ENCODE measurements at places on chromosomes 2 and 18. TPM values are rescaled to one million over a fixed set of nuclear protein-coding genes. Genes with fewer than 3 reads are reported as not detected.

DNA sequence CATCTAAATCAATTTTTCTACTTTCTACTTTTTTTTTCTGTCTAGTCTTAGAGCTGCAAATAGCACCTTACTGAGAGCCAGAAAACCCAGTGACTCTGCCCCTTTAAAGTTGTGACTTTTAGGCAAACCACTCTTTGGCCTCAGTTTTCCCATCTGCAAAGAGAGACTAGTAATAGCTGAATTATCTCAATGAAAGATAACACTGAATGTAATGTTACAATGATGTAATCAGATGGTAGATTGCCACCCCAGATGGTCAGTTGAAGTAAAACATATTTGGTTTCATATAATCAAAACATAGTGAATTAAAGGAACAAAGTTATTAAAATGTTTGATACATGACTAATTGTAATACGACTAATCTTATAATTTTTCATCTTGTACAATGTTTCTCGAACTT lies 5.0 kb upstream of the APCDD1 start:
- no peak for DNase-seq

DNA sequence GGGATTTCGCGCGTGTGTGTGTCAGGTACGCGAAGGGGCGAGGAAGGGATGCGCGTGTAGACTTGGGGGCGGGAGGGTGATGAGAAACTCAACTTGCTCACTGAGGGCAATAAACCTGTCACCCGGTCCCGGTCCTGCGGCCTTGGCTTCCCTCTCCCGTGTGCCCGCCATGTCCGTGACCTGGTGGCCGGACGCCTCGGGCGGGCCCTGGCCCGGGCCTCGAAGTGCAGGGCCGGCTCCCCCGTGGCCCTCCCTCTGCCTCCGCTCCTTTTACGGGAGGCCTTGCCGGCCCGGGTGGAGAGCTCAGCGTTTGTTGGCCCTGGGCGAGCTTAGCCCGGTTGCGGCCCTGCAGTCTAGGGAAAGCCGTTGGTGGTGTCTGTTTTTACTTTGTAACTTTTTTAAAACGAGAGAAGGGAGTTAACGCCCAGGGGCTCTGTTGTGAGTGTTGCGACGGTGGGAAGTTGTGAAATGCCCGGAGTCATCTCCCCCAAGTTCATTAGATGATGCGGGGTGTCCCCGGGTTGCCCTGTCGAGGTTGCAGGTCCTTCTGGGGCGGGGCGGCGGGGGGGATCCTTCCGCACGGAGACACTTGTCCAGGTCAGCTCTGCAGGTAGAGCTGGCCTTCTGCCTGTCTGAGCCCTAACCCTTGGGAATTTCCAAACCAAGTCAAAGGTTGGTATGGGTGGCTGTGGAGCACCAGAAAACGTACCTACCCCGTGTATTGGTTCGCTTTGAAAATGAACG lies 883 bp downstream of the SMCHD1 start:
- peak; percentile 81 for DNase-seq

DNA sequence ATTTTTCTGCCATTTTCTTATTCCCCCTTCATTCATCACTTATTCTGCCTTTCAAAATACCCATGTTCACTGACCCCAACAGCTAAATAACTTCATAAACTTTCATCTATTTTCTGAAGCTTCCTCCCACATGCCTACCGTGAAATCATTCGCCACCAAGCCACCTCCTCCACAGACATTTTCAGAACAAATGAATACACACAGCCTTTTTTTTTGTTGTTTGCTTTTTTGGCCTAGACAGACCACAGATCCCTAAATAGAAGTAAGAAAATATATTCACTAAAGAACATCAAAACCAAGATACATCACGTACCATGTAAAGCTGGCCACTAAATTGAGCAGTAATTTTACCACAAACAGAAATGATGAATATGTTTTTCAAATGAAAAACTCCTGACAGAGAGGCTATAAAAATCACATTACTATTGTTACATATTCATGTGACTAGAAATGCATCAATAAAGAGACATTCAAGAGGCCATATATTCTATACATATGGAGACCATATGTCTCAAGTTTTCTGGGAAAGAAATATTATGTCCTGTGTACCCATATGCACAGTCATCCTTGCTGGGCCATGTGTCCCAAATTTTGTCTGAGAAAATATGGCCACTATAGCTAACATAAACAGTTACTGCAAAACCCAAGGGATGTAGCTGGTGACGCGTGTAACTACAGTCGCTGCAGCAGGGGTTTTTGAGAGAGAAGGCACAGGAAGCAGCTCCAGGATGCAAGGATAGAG lies 200.3 kb downstream of the FBXO15 start:
- no peak for DNase-seq

GRCh38 chr2:37786854-37787253 lies 115.4 kb upstream of the CDC42EP3 start:
- peak; percentile 28 for DNase-seq

GRCh38 chr2:190999949-191000665 lies 13.9 kb downstream of the STAT1 start:
- DNase-seq = no peak

GRCh38 chr2:147976102-147976501 lies 44.4 kb downstream of the ORC4 start:
- no peak for DNase-seq

- no peak for DNase-seq
These were observed 24.3 kb downstream of the NCKAP1 start for GRCh38 chr2:183014005-183014404.

DNA sequence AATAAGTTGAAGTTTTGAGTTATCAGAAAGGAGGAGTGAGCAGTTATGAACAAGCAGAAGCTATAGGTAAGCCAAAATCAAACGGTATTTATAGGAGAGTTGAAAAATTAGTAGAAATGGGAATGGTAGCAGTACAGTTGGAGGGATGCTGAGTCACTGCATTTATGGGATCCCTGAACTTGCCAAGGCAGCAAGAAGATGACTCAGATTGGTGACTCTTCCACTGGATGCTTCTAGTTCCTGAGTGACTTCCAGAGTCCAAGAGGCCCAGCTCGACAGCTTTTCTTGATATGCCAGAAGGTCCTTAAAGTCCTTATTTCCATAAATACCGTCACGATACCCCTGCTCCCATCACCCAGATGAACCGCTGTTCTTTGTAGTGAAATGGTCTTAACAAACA lies 31.1 kb upstream of the ACTR3 start:
- DNase-seq = no peak

DNA sequence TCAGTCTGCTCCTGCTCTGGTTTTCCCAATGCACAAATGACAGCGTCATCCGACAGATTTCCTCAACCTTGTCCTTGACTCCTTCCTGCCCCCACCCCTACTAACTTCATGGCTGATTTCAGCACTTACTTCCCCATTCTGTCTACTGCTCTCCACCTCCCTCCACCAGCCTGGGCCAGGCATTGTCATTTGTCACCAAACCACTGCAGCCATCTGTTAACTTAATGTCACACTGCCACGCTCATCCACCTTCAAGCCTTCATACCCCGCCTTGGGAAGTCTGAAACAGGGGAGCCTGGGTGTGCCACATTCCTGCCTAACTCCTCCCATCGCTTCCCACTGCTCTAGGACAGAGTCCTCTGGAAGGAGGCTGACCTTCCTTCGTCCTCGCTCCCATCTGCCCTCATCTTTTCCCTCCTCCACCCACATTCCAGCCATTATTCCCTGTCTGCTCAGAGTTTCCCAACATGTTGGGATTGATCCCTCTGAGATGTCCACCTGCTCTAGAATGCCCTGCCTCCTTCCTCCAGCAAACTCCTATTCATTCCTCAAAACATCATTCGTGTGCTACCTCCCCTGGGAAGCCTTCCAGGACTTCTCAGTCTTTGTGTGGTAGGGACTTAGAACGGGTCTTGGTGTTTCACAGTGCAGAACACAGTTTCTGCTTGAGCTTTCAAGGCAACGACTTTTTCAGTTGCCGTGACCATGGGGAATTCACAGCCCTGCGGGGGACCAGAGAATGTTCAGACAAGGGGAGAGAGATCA lies 42.2 kb upstream of the SMAD7 start:
- DNase-seq = no peak

GRCh38 chr18:32975163-32975436 lies 202.3 kb upstream of the KLHL14 start:
- no peak for DNase-seq

COL4A3 gene
- total RNA-seq = 8.9 TPM

SKOR2 gene
- not detected for total RNA-seq

TMEM163 gene
- total RNA-seq = 0.32 TPM

ZNF385B gene
- total RNA-seq = 21.5 TPM

RAB27B gene
- 0.17 TPM for total RNA-seq

ZBTB7C gene
- total RNA-seq = 0.78 TPM

TTN gene
- total RNA-seq = 6,407 TPM

Measured in psoas muscle (tissue), 8 donors.